ENCODE measurements at places on chromosomes 1 and 21.

DNA sequence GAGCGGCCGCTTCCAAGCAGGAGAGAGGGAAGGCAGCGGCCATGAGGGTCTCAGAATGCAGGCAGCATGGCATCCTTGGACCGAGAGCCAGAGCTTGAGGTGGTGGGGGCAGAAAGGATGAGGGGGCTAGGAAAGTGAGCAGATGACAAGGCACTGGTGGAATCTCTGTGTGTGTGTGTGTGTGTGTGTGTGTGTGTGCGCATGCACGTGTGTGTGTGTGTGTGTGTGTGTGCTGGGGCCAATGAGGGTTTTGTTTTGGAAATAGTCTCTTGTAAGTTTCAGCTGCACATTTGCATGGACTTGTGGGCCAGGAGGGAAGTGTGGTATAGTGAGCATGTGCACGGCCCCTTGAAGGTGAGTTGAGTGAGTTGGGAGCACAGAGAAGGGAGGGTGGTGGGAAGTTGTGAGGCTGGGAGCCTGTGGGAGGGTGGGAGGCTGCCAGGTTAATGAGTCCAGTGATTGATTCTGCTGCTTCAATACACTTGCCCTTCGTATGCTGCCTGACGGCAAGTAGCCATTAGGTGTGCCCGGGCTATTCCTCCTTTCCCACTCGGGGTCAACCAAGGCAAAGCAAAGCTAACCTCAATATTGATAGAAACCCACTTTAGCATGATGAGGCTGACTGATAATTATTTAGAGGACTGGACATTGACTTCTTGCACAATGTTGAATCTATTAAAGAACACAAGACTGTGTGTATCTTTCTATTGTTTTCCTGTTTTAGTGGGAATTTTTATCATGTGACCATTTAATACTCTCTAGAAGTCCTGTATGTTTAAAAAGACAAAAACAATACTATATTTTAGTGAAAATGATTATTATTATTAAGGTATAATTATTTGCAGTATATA lies 80.3 kb downstream of the PROX1 start:
- no peak for DNase-seq

DNA sequence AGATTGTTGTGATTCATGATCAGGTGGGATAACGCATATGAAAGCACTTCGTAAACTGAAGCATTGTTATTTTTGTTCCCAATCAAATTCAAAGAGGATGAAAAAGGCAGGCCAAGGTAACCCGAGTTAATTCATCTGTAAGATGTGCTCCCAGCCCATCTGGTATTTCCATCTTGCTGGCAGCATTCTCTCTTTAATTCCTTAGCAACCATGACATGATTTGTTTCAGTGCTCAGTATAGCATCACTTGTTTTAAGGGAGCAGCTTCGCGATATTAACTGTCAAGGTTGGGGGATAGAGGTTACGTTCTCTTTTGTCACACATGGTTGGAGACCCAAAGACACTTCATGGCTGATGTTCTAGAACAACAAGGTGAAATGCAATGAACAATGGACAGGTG lies 6.4 kb downstream of the TSPAN2 start:
- DNase-seq, result no peak

- DNase-seq, result no peak
These were observed 77.4 kb downstream of the APP start for GRCh38 chr21:26093122-26093521.

DNA sequence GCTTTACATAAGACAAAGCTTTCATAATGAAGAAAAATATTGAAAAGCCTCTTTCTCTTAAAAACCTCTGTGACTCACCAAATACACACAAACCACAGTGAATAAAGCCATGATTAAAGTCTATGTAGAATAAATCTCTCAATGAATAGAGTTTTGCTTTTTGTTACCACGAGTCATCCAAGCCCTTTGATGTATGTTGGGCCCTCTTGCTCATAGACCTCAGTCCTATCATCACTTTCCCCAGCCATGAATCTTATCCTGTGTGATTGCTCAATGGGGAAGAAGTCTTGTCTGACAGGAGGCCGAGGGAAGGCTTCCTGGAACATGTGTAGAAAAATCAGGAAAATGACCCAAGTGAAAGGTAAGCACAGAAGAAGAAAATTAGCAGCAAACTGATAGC lies 60.8 kb downstream of the NGF start:
- DNase-seq, result no peak

DNA sequence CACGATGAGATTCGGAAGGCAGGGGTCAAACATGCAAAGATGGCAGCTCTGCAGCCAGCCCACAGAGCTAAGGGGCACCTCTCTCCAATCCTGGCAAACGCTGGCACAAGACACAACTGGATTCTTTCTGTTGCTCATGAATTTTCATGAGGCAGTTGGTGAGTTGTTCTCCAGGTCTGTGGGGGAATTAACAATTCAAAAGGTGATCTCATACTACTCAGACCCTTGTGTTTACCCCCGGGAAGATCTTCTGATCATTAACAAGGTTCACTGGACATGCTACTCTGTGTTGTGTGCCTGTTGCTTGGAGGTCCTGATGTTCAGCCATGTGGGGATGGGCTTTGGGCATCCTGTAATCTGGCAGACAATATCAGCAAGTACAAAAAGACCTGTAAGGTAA lies 128.9 kb downstream of the HHAT start:
- DNase-seq, result no peak

DNA sequence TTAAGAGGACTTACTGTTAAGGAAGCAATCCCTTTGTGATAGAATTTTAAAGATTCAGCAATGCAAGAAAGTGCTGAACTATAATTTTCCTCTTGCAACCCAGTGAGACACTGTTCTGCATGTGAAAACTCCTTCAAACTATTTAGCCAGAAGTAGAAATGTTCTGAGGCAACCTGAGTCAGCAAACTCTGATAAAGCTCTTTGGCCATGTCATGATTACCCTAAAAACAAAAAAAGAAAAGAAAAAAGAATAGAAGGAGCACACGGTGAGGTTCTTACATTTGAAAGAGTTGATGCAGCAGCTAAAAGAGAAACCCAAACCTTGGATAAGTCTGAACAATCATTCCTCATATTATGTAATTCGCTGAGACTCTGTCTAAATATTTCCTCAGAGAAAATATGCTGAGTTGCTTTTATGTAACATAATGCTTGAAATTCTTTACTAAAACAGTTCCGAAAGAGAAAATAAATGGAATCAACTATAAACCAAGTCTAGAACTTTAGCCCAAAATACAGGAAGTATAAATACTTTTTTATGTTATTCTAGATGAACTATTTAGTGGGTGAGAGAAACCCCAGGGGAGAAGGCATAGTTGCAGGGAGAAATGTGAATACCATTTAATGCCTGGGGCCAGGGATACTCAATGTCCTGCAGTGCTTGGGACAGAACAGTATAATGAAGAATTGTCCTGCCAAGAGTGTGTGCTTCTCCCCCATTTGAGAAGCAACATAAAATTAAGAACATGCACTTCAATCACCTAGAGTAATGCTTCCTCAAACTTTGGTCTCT lies 60.0 kb downstream of the INTS7 start:
- DNase-seq, result no peak

DNA sequence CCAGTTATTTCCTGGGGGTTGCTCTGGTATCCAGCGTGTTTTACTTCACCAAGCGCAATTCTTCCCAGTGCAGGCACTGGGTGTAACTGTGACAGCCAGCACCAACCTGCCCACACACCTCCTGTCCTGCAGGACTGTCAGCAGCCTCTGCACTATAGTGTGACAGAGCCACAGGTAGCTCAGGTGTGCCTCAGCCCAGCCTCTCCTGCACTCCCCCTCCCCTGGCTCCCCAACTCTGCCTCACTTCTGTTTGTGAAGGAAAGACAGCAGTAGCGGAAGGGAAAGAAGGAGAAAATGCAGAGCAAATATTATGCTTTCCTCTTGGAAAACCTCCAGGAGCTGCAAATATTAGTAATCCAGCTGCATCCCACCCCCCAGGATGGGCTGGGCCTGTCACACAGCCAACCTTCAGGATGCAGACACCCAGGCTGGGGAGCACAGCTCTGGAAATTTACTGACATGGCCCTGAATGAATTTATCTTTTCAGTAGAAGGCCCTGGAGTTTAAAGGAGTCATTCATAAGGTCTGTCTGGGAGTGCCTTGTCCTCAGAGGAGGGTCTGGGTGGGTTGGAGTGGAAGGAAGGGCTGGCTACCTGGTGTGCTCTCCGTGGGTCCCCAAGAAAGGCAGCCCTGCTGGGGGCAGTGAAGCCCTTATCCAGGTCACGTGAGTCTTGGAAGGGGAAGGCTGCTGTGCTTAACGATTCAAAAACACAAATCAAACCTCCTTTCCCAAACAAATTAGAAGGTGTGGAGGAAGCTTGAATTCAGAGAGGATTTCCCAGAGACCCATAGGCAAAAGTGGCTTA lies 20.9 kb downstream of the CAPN2 start:
- DNase-seq, result no peak

DNA sequence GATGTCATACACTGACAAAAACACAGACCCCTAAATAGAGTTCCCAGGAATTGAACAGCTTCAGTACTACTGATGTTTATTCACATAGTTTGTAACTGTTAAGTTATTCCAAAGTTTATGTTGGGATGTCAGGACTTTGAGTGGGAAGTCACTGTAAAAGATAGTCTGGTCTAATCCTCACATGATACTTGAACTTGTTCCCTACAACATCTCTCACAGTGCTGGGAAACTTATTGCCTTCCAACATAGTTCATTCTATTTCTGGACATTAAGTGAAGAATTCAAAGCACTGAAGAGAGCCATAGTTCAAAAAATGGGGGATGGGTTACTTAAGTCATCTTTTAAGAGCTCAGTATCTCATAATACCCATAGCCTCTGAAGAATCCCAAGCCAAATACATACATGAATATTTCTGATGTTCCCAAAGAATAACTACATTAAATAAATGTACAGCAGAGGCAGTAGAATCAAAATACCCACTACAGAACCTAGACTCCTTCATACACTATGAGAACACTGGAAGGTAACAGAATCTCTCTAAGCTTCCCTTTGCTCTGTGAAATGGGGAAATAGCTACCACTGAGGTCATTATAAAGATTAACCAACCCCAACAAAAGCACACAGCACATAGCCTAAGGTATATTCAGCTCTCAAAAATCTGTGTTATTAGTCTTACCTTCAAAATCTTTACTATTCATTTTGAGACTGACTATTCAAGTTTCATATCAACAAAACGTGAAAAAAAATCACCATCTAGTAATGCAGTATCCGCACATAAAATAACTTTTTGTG lies 81.4 kb downstream of the ESRRG start:
- no peak for DNase-seq

- no peak for DNase-seq
These were observed 54.1 kb downstream of the RUNX1 start for GRCh38 chr21:34994766-34995631.

DNA sequence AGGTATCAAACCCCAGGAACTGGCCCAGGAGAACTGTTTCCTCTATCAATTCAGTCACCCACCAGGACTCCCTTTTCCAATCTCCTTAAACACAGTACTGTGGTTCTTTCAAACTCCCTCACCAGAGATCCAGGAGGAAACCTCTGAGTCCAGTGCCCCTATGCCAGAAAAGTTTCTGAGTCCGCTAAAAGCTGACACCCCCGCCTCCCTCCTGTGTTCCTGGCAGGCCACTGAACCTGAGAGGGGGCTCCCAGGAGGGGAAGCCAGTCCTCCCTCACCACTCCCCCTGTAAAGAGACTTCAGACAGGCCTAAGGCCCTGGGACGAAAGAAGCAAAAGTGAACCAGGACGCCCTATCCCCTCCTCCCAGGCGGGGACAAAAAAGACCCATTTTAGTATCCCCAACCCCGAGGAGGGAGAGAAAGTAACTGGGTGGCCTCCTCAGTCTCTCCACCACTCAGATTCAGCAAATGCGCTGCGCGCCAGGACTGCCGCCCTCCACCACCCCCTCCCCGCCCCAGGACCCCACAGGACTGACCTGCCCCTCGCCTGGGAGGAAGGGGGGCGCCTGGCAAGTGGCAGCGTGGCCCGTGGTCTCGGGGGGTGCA lies 624 bp downstream of the SLC41A1 start:
- DNase-seq, result no peak

DNA sequence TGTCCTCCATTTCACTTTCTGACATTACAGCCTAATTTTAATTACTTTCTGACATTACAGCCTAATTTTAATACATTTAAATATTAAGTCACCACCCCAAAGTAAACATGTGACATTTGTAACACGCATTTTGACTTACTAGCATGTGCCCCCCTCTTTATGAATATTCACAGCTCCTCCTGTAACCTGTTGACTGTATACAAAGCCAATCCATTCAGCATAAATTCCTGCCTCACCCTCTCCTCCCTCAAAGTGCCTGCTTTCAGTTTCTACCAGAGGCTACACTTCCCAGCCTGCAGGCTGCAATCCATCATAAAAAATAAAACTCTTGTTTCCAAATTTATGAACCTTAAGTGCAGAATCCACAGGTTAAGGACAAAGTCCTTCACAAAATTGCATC lies 39.5 kb downstream of the ANP32E start:
- DNase-seq, result no peak

DNA sequence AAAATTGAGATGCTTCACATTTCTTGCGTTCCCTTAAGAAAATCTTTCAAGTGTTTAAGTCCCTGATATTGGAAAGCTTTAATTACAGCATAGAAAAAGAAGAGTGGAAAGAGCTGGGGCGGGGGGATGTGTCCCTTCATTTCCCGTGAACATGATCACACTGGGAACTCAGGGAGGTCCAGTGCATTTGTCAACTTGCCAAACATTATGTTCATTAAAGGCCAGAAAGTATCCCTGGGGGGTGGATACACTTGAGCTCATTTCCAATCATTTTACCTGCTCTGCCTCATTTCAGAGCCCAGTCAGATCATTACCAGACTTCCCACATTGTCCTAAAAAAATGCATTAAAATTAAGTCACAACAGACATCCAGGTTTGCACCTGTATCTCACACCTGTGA lies 123.6 kb upstream of the KCNJ15 start:
- no peak for DNase-seq

DNA sequence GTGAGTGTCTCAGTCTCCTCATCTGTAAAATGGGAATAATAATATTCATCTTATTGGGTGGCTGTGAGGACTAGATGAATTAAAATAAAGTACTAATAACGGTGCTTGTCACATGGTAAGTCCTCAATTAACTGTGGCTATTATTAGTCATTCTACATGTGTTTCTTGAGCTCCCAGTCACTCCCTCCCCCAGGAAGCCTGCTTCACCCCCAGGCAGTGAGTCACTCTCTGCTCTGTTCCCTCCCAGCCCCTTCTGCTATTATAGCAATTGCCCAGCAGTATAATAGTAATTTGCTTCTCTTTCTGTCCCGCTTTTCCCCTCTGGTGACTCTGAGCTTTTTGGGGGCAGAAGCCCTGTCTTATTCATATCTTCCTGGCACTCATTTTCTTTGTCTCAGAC lies 102.0 kb downstream of the BEND5 start:
- DNase-seq, result no peak

DNA sequence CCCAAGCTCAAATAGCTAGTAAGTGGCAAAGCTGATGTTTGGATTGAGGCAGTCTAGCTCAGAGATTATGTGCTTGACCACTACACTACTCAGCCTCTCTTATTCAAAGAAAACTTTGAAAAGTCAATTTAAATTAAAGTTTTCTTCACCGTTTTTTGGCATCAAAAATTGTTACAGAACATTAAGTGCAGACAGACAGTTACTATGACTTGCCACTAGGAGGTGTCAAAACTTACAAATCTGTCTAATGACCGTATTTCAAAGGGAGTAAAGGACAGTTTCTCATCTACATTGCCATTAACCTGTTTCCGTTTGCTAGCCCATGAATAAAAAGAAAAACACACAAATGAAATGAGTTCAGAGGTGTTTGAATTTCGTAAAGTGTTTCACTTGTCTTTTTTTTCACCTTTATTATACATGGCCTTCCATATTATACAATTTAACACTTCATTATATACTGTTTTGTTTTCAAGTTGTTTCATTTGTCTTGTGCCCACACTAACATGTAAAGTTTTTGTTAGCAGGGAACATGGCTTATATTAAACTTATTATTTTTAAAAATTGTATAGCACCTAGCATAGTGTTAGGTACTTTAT lies 57.4 kb upstream of the MTF2 start:
- DNase-seq, result peak; percentile 59

Data from CD4-positive, alpha-beta memory T cell (primary cell).